Activated CD4-positive, alpha-beta T cell treated with anti-CD3 and anti-CD28 coated beads, Interleukin-2, amount 50 U/mL, for 1 hour (primary cell): ENCODE measurements at places on chromosomes 3 and 15.

GRCh38 chr15:35728219-35728940 is 182.4 kb upstream of the DPH6 start:
- no peak for DNase-seq

DNA sequence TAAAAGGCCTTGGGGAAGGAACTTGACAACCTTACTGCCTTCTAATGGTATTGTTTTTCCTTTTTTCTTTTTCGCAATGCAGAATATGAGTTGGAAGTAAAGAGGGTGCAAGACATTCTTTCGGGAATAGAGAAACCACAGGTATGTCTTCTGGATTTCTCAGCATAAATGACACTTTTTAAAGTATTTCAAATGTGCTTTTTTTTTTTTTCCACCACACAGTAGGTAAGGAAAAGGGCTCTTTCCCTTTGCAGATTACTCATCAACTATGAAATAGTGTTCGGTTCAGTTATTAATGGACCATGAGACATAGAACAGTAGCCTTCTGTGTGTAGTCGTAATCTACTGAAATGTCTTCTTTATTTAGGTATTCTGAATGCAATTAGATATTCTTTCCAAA is 162.4 kb downstream of the GHSR start:
- no peak for DNase-seq

GRCh38 chr3:44950275-44950734 is 25.7 kb downstream of the ZDHHC3 start:
- no peak for DNase-seq

GRCh38 chr3:30631243-30631904 is 25.0 kb downstream of the TGFBR2 start:
- DNase-seq: peak; percentile 47

- DNase-seq: no peak
These were observed 37.5 kb upstream of the FSIP1 start for GRCh38 chr15:39820050-39820602.

- no peak for DNase-seq
These were observed 2.3 kb downstream of the SETD5 start for GRCh38 chr3:9399746-9400145.

DNA sequence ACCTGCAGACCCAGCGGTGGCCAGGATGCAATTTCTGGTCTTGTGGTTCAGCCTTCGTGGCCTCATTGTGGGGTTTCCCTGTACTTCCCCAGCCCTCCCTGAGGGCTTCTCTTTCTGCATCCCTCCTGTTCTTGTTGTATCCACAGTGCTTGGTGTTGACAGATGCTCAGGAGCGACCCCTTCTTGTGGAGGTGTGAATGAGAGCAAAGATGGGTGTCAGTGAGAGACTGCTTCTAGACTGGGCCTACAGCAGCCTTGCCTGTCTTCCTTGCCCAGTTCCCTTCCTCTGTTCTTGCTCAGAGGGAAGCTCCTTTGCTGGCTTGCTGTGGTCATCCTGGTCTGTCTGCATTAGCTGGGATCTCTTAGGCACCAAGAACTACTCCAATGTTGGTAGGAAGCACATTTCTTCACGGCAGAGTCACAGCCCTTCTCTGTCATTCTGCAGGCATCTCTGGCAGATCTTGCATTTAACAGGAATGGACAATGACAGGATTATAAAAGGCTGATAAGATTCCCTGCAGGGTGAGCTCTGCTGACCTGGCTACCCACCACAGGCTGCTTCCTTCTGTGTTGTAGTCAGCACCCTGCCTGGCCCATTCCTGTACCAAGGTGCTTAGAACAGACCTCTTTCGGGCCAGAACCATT is 317.8 kb upstream of the C2CD4B start:
- DNase-seq: no peak

DNA sequence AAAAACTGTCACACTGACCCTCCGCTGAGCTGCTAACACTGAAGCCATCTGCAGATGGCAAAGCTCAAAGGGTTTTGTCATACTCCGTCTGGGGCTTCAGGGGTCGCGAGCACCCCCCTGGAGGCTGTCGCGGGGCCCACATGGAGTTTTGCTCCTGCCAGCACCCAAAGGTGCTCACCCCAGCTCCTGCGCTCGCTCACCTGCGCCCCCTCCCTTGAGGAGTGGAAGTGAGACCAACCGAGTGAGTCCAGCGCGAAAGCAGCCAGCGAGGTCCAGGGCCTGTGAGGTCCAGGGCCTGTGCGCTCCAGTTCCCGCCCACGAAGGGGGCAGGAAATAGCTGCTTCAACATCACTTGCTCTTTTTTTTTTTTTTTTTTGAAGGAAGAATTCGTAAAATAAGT is 208.5 kb downstream of the ROBO2 start:
- DNase-seq: no peak

- DNase-seq: no peak
These were observed 33.0 kb downstream of the ALDH1L1 start for GRCh38 chr3:126147147-126147931.

GRCh38 chr3:152849996-152850578 is 15.2 kb downstream of the P2RY1 start:
- DNase-seq: no peak

DNA sequence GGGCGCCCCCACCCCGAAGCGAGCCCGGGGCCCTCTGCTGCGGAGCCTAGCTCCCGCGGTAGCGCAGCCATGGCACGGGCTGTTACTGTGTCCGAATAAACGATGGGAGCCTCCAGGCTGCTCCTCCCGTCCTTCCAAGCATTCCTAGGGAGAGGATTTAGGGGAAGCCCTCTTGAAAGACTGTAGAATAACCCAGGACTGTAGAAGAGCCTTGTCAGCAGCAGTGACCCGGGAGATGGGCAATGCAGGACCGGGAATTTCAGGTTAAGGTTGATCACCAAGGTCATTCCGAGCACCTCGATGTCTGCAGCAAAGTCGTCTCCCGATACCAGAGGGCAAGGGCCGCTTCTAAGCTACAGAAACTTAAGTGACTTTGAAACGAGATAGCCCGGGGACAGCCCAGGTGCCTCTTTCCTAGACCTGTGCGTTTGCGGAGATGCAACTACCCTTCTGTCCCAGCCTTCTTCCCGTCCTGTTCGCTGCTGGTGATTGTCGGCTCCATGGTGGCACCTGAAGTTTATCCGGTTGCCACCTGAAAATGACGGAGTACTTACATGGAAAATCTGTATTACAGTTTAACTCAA is 753 bp upstream of the MYO5A start:
- DNase-seq: peak; percentile 12

DNA sequence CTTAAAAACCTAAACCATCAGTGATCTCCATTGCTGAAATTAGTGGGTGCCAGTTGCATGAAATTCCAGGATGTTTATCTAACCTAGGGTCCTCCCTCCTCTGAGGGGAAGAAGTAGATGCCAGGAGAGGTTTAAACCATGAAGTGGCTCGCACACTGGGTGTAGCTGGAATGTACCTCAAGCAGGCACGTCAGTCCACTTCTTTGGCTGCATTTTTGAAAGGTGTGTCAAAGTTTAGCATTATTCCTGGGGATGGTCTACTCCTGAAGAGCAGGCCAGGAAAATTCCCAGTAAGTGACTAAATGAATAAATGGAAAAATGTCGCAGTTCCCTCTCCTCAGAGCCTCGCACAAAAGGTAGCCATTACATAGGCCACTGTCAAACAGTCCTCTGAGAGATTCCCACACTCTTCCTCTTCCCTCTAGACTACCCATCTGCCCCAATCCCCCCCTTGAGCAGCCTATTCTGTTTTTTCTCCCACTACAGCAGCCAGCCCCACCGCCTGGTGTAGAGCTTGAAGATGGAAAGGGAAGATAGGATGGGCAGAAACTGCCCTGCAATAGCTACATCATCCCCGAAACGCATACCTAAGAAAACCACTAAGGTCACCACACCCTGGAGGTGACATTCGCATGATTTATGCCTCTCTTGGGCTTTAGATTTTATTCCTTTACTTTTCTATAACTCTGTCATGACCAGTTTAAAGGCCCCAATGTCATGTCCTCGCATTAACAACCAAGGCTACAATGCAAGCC is 655 bp upstream of the TMOD3 start:
- DNase-seq: no peak

DNA sequence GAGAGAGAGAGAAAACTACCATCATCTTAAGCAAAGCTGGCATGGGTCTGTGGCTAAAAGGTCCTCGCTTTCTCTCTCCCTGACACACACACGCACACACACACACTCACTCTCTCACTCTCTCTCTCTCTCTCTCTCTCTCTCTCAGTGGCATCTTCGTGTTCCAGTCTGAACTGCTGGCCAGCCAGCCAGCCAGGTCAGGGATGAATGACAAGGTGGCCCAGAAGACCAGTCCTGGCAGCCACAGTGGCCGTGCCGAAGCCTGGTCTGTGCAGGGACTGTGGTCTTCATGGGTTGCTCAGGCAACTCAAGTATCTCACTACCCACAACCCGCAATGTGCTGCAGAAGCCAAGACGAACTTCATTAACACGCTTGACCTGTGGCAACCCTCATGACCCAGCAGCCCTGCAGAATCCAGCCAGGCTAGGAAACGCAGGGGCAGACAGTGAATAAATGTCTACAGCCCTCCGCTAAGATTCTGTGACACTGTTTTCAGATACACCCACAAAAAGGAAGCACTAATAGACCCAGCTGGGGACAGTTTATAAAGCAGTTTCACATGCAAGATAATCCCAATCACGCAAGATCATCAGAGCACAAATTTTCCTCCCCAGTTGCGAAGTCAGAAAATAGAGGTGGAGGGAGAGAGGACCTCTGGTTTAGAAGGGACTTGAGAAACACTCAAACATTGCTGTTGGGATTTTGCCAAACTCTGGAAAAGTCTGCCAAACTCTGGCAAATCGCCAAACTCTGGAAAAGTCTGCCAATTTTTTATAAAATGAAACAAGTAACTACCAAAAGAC is 66.4 kb downstream of the XXYLT1 start:
- no peak for DNase-seq

- no peak for DNase-seq
These were observed 38.2 kb downstream of the MB21D2 start for GRCh38 chr3:192879346-192880031.

GRCh38 chr3:81910244-81910852 is 148.9 kb upstream of the GBE1 start:
- no peak for DNase-seq

- DNase-seq: no peak
These were observed 58.5 kb upstream of the CTSH start for GRCh38 chr15:79003301-79003700.

DNA sequence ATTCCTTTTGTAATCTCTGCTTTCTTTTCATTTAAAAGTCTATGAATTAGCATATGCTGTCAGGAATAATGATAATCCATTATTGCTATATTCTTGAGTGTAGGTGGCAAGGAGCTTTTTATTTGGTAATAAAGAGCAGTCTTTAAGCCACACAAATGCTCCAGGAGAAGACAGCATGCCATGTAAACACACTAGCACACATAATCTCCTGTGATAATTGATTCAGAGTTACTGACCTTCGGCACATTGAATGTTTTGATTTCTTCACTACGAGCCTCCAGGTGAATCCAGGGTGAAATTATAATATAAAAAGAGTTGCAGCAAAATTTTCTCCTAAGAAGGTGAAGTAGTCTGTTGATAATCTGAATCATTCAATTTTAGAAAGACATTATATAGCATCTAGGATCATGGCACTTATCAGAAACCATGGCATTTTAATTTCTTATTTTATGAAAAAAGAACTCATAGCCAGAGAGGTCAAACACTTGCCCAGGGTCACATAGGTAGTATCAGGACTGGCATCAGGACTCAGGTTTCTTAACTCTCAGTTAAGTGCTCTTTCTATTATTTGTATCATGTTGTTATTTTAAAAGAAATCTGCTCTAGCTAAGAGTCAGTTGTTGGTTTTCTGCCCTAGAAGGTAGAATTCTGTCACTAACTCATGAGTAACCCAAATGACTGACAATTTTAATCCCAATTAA is 21.3 kb upstream of the DHX36 start:
- DNase-seq: no peak

- no peak for DNase-seq
These were observed 79.4 kb downstream of the TM4SF4 start for GRCh38 chr3:149553781-149554451.

- no peak for DNase-seq
These were observed 39.6 kb upstream of the TIMP4 start for GRCh38 chr3:12198301-12198700.

DNA sequence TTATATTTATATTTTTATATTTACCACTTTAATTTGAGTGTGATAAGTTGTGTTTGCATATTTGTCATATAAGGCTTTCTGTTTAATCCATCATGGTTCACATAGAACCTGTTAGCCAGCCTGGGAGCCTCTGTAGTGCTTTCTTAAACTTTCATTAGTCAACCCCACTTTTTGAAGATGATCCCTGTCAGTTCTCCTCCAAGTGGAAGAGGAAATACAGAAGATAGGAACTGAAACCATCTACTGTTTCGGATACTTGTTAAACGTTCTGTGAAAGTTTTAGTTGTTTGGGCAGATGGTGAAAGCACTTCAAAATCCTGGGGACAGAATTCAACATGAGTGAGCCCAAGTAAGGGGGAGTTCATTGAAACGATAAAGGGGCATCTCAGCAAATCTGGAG is 4.6 kb upstream of the SAMMSON start:
- no peak for DNase-seq

GRCh38 chr3:190192087-190192486 is 71.4 kb upstream of the P3H2 start:
- DNase-seq: no peak

GRCh38 chr15:81914734-81915256 is 131.0 kb downstream of the MEX3B start:
- no peak for DNase-seq

- no peak for DNase-seq
These were observed 21.9 kb downstream of the TRIM71 start for GRCh38 chr3:32839714-32840085.

DNA sequence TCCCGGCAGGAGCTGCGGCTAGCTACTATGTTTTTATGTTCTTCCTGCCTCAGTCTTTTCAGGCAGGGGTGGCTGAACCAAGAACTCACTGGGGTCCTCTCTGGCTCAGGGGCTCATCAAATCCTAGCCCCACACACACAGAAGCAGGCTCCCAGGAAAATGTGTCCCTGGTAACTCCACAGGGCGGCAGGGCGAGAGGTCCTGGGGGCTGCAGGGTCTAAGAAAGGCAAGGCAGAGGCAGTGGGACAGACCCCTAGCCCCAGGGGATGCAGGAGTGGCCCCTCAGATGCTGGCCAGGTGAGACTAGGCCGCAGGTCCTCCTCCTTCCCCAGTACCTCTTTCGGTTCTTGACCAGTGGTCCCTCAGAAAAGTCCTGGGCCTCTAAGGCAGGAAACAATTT is 48.9 kb downstream of the PTH1R start:
- no peak for DNase-seq

- DNase-seq: no peak
These were observed 693.1 kb upstream of the NECTIN3 start for GRCh38 chr3:110378481-110378880.

DNA sequence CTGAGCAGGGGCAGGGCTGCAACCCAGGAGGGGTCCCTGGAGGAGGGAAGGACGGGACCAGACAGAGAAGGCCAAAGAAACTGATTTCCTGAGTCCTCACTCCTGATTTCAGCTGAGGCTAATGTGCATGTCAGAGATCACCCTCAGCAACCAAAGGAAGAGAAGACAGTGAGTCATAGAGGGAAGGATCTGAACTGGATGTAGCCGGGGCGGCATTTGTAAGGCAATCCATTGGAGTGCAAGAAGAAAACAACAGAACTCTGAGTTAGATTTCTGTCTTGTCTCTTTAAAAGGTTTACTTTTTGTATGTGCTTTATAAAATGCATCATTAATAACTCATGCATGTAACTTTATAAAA is 105.3 kb upstream of the AGBL1 start:
- DNase-seq: no peak
